NCI-H510A (cell line): ENCODE measurements at places on chromosomes 12 and 14.

DNA sequence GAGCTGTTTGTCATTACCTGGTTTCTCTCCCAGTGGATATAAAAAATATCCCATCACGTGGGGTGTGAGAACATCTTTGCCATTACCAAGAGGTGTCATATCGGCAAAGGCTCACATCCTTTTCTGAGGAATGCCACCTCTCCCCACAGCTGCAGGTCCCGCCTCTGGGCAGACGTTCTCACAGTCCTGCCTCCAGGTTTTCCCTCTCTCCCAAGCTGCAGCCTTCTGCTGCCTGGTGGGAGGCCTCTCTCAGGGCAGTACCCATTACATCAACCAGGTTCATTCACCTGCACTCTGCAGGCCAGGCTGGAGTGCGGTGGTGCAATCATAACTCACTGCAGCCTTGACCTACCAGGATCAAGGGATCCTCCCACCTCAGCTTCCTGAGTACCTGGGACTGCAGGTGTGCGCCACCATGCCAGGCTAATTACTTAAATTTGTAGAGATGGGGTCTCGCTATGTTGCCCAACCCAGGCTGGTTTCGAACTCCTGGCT lies 15.0 kb upstream of the TMEM119 start:
- no peak for DNase-seq

- DNase-seq = peak; percentile 72
Observed at GRCh38 chr12:121797937-121798786, 4.7 kb upstream of the RHOF start.

- no peak for DNase-seq
Observed at GRCh38 chr12:89801284-89801683, 92.6 kb upstream of the ATP2B1 start.

GRCh38 chr14:46691819-46692218 lies 40.2 kb upstream of the RPL10L start:
- no peak for DNase-seq

DNA sequence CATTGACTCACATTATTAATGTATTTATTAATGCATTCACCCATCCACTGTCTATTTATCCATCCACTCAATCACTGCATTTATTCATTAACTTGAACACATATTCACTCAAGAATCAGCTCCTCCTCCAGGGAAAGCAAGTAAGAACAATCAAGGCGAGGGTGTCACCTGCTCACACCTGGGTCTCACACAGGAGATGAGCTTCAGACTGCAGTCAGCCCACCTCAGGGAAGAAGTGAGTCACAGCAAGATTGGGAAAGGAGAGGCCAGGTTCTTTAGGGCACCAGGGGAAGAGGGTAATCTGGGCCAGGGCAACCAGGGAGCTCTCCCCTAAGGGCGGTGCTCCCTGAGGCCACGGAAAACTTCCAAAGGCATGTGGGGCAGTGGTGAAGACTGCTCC lies 367.3 kb downstream of the BCL11B start:
- no peak for DNase-seq

DNA sequence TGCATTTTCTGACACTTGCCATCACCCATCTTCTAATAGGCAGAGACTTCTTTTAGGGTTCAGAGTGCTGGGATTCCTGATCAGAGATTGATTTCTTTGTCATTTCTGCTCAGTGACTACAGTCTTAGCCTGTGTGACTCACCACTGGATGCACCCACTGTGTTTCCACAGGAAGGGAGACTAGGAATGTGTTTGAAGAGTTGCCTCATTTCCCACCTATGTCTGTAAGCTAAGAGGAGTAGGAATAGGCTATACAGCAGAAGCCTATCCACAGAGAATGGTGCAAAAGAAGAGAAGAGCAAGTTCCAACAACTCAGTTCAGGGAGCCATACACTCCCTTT lies 60.2 kb upstream of the ACTN1 start:
- DNase-seq = no peak

- no peak for DNase-seq
Observed at GRCh38 chr12:27657296-27657695, 39.0 kb upstream of the REP15 start.

DNA sequence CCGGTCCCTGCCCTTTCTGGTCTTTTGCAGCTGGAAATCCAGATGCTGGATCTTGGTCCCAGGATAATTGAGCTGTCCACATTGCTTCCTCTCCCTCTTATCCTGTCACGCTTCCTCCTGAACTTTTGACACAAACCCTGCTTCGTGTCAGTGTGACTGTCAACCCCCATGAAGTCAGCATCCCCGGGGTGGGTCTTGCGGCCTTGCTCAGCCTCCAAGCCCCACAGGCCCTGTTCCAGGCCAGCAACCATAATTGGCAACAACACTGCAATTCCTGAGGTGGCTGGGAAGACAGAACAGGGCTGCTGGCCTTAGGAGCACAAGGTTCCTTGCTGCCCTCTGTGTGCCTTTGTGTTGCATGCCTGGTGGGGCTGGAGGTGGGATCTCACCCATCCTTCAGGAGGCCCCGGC lies 74.9 kb downstream of the NTF3 start:
- DNase-seq = no peak

- no peak for DNase-seq
Observed at GRCh38 chr14:32473464-32473855, 144.4 kb downstream of the AKAP6 start.

- DNase-seq = peak; percentile 85
Observed at GRCh38 chr14:60249321-60250256, 568 bp downstream of the PPM1A start.

DNA sequence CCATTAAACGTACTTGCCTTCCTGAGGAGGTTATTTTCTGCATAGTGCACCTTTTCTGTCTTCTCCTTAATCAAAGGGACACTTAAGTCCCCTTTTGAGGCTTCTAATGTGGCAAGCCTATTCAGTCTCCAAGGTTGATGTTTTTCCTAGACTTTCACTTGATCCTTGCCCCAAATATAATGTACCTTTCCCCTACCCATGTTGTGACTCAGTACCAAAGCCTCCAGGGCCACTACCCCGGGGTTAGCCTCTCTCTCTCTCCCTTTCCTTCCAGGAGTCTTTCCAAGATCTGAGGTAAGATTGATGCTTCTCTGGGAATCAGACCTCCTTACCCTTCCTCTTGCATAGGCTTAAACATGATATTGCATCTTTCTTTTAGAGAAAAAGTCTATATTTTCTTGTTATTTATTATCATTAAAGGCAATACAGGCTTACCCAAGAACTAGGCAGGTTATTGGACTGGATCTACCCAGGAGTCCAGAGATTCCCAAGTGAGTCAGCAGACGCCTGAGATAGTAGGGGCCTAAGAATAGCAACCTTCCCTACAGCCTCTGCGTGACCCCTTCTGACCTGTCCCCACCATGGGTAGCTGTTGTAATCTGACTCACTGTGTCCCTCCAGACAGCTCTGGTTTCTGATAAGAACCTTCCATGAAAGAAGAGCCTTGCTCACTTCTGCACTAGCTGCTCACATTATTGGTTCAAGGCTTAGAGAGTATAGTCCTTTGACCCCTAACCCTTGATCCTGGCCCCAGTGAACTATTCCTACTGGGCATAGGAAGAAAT lies 172.9 kb downstream of the ZFP36L1 start:
- DNase-seq = no peak

- DNase-seq = no peak
Observed at GRCh38 chr14:47040550-47040949, 389.0 kb upstream of the RPL10L start.

- no peak for DNase-seq
Observed at GRCh38 chr14:80695869-80696268, 245.7 kb downstream of the CEP128 start.

- no peak for DNase-seq
Observed at GRCh38 chr14:104973135-104973384, 5.1 kb downstream of the AHNAK2 start.

GRCh38 chr12:48142818-48143674 lies 14.3 kb downstream of the ASB8 start:
- DNase-seq = no peak

- DNase-seq = no peak
Observed at GRCh38 chr14:94787092-94787491, 17.2 kb upstream of the GSC start.

GRCh38 chr12:11133816-11134215 lies 628 bp downstream of the TAS2R30 start:
- no peak for DNase-seq

- DNase-seq = no peak
Observed at GRCh38 chr12:52777566-52777965, 421 bp upstream of the KRT76 start.

- no peak for DNase-seq
Observed at GRCh38 chr14:76811561-76811960, 1.1 kb downstream of the ANGEL1 start.

- DNase-seq = no peak
Observed at GRCh38 chr14:103904493-103905107, 23.7 kb upstream of the TDRD9 start.

GRCh38 chr14:20687362-20688166 lies 1.0 kb upstream of the ANG start:
- DNase-seq = no peak

GRCh38 chr14:58951143-58951542 lies 237.3 kb upstream of the DAAM1 start:
- DNase-seq = no peak

DNA sequence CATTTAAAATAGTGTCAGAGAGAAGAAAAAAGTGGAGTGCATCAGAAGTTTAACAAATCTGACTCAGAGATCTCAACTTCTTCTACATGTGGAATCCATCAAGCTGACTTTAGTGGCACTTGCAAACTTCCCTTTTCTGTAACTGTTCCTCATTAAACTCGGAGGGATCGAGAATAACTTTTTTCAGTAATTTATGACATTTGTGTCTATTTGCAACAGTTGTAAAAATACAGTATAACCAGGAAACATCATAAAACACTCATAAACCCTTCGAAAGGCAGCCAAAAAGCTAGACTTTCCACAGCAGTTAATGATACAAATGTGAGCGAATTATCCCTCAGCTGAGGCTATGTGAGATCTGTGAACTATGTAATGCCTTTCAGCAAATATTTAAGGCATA lies 1936.8 kb upstream of the SEL1L start:
- no peak for DNase-seq

GRCh38 chr14:91019673-91020072 lies 40.8 kb downstream of the RPS6KA5 start:
- peak; percentile 30 for DNase-seq

- DNase-seq = no peak
Observed at GRCh38 chr12:127670294-127670693, 596.7 kb upstream of the TMEM132C start.

GRCh38 chr12:132219323-132219722 lies 75.1 kb downstream of the NOC4L start:
- DNase-seq = no peak

GRCh38 chr12:47078733-47079467 lies 521 bp upstream of the PCED1B start:
- DNase-seq = no peak

DNA sequence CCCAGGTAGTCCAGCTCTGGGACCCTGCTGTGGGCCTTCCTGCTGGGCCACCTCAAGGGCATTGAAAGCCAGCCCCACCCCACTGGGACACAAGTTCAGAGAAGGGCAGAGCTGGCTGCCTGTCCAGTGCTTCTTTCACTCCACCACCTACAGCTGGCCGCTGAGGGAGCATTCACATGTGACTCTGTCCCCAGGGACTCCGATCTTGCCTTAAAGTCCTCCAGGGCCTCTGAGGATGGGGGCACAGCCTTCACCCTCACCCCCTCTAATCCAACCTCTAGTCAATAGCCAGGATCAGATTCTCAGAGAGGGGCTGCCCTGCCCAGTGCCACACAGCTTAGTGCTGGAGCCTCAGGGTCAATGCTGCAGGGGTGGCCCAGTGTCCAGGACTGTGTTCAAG lies 5.0 kb upstream of the CYP46A1 start:
- DNase-seq = no peak

DNA sequence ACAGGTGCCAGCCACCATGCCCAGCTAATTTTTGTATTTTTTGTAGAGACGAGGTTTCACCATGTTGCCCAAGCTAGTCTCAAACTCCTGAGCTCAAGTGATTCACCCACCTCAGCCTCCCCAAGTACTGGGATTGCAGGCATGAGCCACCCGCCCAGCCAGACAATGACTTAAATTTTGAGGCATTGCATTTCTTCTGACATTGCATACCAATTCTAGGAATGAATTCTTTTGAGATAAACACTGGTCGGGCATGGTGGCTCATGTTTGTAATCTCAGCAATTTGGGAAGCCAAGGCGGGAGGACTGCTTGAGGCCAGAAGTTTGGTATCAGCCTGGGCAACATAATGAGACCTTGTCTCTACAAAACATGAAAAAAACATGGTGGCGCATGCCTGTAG lies 2.5 kb upstream of the CELA1 start:
- no peak for DNase-seq

DNA sequence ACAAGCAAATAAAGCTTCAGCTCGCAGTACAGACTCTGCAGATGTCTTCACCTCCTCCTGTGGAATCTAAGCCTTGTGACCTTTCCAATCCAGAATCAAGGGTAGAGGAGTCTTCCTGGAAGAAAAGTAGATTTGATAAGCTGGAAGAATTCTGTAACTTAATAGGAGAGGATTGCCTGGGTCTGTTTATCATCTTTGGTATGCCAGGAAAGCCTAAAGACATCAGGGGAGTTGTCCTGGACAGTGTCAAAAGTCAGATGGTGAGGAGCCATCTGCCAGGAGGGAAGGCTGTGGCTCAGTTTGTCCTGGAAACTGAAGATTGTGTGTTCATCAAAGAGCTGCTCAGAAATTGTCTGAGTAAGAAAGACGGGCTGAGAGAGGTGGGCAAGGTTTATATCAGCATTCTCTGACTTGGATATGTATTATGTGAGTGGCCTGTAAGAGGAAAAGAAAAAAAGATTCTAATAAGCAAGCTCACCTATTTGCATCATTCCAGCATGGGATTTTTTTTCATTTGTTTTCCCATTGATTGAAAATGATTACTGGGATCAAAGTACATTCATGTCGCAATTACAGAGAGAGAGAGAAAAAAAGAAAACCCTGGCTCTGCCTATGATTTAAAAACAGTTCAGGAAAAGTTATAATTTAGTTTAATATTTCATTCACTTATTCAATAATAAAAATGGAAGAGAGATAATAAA lies 767 bp downstream of the REP15 start:
- DNase-seq = no peak

GRCh38 chr14:55188686-55189295 lies 2.6 kb downstream of the DLGAP5 start:
- DNase-seq = no peak

- DNase-seq = peak; percentile 88
Observed at GRCh38 chr12:103387385-103387784, 108.4 kb downstream of the C12orf42 start.

DNA sequence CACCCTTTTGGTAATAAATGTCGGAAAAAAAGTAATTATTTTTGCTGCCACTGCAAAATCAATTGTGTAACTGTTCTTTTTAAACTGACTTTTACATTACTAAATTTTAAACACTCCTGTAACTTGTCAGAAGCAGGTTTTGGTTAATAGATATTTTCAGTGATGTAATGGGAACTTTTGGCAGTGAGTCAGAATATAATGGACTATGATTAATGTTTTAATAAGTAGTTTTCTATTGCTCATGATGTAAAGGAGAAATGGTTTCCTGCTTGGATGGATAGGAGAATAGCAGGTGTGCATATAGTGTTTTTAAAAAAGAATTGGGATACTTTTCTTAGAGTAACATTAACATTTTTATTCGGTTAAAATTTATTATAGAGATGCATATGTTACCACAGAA lies 58.8 kb downstream of the TRMT5 start:
- no peak for DNase-seq
